Testis (tissue), 5 donors: ENCODE measurements at places on chromosomes 4 and X. TPM values are rescaled to one million over a fixed set of nuclear protein-coding genes. Genes with fewer than 3 reads are reported as not detected.

DOK7 gene
- total RNA-seq: 22.9 TPM

GRCh38 chrX:38817004-38817703 is 15.9 kb downstream of the MID1IP1 start:
- H3K4me3 ChIP-seq: no peak overlapping the region
- no peaks in the 10 kb centered on the region for H3K36me3 ChIP-seq
- peak; percentile 41 for DNase-seq
- peak overlapping the region; percentile 30 for H3K27ac ChIP-seq
- no peaks in the 10 kb centered on the region for H3K27me3 ChIP-seq

DRP2 gene
- 1.7 TPM for total RNA-seq

NHS gene
- 25.7 TPM for total RNA-seq

- peaks cover 6% of the 10 kb centered on the region for H3K4me1 ChIP-seq
- no peak for DNase-seq
- no peak overlapping the region for H3K4me3 ChIP-seq
- no peak overlapping the region for H3K27ac ChIP-seq
- H3K27me3 ChIP-seq: no peaks in the 10 kb centered on the region
Measured at GRCh38 chr4:47915378-47915777, 995 bp upstream of the NFXL1 start.

- no peaks in the 10 kb centered on the region for H3K36me3 ChIP-seq
- H3K27me3 ChIP-seq: no peaks in the 10 kb centered on the region
- no peak overlapping the region for H3K27ac ChIP-seq
Measured at GRCh38 chrX:43880425-43880824, 1.8 kb downstream of the MAOB start.

CT45A5 gene
- 8.1 TPM for total RNA-seq

FAM9C gene
- 2.8 TPM for total RNA-seq

DNA sequence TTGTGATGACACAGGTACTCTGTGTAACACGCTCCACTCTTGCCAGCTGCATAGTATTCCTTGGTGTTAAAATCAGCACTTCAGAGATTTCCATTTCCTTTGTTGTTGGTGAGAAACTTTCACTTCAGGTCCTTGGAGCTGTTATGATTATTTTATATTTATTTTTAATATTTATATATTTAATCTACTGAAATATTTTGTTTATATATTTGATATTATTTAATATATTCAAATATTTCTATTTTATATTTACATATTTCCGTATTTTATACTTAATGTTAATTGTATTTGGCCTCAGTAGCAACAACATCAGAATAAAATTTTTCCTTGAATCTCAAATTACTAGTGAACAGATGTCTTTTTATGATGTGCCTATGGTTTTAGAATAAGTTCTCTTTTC is 225.3 kb downstream of the MAGEB17 start:
- no peak overlapping the region for H3K27ac ChIP-seq
- H3K4me3 ChIP-seq: no peak overlapping the region
- no peaks in the 10 kb centered on the region for H3K36me3 ChIP-seq
- H3K4me1 ChIP-seq: no peaks in the 10 kb centered on the region

DNA sequence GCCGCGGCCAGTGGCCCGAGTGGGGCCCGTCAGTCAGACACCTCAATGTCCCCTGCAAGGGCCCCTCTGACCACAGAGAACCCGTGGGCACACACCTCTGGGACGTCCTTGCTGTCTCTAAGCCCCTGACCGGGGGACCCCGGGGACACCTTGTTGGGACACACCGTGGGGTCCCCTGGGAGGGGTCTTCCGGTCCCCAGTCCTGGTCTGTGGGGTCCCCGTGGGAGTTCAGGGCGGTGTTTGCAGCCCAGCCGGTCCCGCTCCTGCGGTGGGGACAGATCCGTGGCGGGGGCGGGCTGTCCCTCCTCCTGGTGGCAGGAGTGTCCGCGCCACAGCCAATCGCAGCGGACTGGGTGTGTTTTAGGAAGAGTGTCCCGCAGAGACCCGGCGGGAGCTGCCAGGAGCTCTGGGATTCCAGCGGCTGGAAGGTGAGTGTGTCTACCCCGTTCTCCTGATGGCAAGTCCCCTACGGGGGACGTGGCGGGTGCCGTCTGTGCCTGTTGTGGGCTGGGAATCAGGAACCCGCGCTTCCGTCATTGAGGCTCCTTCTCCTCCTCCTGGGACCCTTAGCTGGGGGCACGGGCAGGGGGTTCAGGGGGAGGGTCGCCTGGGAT is 5.1 kb upstream of the PLCXD1 start:
- no peaks in the 10 kb centered on the region for H3K36me3 ChIP-seq
- peaks cover 3% of the 10 kb centered on the region for H3K4me1 ChIP-seq
- peak; percentile 62 for DNase-seq
- no peak overlapping the region for H3K27ac ChIP-seq

CFP gene
- 1.9 TPM for total RNA-seq

DNA sequence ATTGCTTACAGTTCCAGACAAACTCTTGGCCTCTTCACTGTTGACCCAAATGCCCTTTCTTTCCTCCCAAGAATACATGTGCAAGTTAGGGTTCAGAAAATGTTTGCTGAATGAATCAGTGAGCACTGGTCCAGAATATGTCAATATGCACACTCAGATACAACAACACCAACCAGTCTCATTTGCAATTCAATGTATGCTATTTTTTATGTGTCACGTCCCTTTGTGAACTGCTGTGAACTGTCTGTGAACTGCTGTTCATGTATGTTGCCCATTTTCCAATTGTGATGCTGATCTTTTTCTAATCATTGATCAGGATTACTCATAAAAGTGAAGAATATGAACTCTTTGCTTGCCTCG is 17.8 kb downstream of the GAB3 start:
- no peaks in the 10 kb centered on the region for H3K27me3 ChIP-seq
- no peaks in the 10 kb centered on the region for H3K36me3 ChIP-seq
- peaks cover 34% of the 10 kb centered on the region for H3K4me1 ChIP-seq
- no peak overlapping the region for H3K4me3 ChIP-seq

- no peaks in the 10 kb centered on the region for H3K36me3 ChIP-seq
- H3K4me3 ChIP-seq: no peak overlapping the region
- H3K27me3 ChIP-seq: no peaks in the 10 kb centered on the region
- DNase-seq: no peak
- no peaks in the 10 kb centered on the region for H3K4me1 ChIP-seq
- no peak overlapping the region for H3K27ac ChIP-seq
Measured at GRCh38 chr4:158327525-158327924, 117.2 kb downstream of the TMEM144 start.
